ENCODE measurements at places on chromosomes 12 and 14.

DNA sequence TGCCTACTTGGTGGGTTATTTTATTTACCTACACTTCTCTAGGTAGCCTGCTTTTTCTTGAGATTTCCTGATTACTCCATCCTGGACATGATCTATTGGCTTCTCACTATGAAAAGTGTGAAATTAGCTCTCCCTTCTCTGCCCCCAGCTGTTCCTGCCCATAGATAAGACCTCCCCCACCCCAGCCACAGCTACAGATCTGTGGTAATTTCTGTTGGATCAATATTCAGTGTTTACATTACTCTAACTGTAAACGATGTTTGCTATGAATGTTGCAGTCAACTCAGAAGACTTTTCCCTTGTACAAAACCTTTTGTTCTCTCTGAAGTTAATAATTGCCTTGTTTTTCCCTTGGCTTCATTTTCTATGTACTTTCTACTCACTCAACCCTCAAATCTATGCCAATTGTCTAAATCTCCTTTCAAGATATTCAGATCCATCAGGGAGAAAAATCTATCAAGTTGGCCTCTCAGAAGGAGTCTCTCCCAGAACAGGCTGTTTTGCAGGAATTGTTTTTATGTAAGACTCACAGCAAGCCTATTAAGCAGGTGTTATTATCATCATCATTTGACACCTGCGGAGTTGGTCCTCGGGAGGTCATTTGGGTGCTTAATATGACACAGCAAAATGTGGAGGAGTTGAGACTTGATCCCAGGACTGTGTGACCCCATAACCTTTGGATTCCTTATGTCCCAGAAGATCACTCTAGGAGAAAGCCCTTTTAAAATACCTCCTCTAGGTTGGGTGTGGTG is 227.4 kb downstream of the SUDS3 start:
- DNase-seq = no peak

DNA sequence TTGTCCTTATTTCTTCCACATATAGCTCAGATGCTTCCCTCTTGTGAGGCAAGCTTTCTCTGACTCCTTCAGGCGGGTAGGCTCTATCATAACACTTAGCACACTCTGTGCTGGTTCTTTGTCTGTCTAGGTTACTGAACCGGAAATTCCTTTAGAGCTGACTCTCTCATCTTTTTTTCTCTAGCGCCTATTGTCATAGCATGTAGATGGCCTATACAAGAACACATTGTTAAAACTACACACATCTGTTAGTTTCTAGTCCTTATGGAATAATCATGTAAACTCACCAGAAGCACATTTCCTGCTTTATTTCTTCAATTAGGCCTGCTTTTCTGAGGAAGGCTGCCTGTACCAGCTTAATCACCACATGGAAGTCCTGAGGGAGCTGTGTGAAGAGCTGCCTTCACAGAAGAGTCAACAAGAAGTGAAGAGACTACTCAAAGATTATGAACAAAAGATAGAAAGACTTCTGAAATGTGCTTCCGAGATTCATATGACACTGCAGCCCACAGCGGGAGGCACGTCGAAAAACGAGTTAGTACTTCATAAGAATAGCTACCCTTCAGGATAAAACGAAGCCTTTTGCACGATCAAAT is 143.9 kb downstream of the SYNE2 start:
- DNase-seq = no peak

DNA sequence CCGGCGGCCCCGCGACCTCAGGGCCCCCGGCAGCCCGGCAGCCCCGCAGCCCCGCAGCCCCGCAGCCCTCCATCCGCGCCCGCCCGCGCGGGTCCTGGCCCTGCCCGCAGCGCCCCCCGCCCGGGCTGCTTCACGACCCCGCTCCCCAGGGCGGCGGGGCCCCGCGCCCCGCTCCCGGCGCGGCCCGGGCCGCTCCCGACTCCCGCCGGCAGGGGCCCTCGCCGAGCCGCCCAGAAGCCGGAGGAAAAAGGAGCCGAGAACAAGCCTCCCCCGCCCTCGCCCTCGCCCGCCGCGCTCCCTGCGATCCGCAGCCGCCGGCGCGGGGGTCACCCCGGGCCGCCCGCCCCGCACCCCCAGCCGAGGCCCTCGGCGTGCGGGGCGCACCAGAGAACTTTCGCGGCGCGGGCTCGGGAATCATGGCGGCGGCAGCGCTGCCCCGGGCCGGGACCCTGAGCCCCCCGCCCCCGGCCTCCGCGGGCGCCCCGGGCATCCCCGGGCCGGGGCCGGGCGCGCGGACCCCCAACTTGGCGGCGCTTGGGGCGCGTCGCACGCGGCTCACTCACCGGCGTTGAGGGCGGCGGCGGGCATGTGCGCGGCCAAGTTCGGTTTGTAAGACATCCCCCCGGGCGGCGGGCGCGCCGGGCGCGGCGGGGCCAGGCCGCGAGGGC is 521 bp downstream of the CDK2AP1 start:
- DNase-seq = peak; percentile 68

DNA sequence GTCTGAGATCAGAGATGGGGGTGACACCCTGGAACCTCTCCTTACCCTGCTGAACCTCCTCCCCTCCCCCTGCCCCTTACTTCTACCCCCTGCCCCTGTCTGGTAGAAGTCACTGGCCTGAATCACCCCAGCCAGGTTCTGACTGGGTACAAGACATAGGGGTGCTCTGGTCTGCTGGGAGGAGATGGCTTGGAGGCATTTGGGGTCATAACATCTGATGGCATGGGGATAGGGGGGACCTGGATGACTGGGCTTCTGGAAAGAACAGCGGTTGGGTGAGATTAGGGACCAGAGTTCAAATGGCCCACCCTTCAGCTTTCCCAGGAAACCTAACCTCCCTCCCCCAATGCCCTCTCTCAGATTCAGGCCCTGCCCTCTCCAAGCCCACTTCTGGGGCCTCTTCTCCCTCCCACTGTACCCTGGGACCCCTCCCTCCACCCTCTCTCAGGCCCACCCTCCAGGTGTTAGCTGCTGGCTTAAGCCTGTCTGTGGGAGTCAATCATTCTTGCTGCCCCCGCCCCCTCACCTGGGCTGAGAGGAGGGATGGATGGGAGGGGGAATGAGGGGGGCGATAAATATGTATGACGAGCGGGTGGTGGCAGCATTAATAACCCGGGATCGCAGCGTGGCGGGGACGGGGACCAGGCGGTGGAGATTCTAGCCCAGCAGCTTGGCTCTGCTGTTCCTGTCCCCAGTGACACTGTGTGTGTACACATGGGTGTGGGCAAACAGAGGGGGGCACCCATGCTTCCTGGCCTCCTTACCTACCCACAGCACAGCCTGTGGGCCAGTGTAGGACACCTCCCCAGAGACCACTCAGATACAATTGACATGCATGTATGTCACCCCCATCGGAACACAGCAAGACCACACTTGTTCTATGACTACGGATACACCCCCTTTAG is 5.9 kb downstream of the NXPH4 start:
- DNase-seq = no peak

GRCh38 chr14:103562429-103563225 is at the start of the genes BAG5 and COA8:
BAG5 (minus strand) TSS chr14:103562657; CDS start chr14:103561164, 1,493 bp downstream.
COA8 (plus strand) TSS chr14:103562960; CDS start chr14:103563002, 42 bp downstream.
- peak; percentile 84 for DNase-seq

DNA sequence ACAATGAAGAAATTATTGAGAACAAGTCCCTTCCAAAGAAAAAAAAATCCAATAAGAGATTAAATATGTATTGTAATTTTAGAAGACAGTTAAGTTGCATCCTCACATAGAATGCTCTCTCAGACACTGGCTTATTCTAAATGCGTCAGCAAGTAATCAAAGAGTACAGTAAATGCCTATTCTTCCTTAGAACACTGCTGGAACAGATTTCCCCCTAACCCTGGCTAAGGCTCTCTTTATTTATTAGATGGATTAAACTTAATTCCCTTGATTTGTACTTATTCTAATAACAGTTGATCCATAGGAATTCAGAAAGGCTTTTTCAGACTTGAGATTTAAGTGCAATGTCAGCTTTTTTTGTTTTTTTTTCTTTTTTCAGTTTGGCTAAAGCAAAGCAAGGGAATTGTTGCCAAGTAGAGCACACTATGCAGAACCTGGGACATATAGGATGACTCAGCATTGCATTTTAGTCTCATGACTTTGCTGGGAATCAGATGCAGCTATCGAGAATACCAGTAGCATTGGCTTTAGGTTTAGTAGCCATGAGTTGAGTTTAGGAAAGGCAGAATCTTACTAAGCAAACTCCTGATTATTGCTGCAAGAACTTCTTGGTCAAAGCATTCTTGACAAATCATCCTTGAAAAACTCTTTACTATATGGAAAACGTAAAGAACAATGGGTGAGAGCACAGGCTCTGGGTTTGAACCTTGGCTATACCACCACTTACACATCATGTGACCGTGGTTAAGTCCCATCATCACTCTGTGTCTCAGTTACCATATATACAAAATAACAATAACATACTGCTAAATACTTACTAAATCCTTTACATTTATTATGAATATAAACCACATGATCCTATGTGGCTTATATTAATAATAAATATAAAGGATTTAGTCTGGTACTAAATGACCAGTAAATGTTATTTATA is 26.7 kb downstream of the MED21 start:
- DNase-seq = no peak

GRCh38 chr14:39217214-39217879 is 16.4 kb upstream of the MIA2 start:
- no peak for DNase-seq

- no peak for DNase-seq
Observed at GRCh38 chr14:28088125-28088524, 678.5 kb upstream of the FOXG1 start.

DNA sequence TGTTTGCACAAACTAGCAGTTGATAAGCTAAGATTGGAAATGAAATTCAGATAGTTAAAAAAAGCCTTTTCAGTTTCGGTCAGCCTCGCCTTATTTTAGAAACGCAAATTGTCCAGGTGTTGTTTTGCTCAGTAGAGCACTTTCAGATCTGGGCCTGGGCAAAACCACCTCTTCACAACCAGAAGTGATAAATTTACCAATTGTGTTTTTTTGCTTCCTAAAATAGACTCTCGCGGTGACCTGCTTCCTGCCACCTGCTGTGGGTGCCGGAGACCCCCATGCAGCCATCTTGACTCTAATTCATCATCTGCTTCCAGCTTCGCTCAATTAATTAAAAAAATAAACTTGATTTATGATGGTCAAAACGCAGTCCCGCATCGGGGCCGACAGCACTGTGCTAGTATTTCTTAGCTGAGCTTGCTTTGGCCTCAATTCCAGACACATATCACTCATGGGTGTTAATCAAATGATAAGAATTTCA is 335.6 kb downstream of the TMEM121 start:
- DNase-seq = peak; percentile 38

GRCh38 chr12:67655829-67656228 is 7.3 kb downstream of the DYRK2 start:
- DNase-seq = no peak

- no peak for DNase-seq
Observed at GRCh38 chr12:77060136-77060882, 5.1 kb downstream of the E2F7 start.

GRCh38 chr12:82359115-82359478 is 768 bp downstream of the METTL25 start:
- DNase-seq = no peak

DNA sequence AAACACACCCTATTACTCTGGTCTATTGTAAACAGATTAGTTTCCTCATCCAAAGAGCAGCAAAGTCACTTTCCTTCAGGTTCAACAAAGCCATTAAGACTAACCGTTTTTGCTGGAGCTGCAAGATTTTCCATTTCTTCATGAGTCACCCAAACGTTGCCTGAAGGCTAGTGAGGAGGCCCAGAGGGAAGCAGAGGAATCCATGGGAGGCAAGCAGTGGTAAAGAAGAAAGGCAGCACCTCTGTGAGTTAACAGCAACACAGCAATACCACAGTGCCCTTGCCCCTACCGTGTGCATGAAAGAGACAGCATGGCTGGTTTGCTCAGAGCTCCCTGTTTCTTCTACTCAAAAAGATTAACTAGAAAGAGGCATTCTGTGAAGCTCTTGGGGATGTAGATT is 206.3 kb downstream of the ACSS3 start:
- DNase-seq = no peak

- DNase-seq = no peak
Observed at GRCh38 chr12:91577586-91578539, 395.2 kb upstream of the DCN start.

GRCh38 chr14:75069811-75070145 is 337 bp downstream of the ZC2HC1C start:
- DNase-seq = no peak

GRCh38 chr14:106652494-106652893 is 1126.1 kb downstream of the TMEM121 start:
- no peak for DNase-seq

DNA sequence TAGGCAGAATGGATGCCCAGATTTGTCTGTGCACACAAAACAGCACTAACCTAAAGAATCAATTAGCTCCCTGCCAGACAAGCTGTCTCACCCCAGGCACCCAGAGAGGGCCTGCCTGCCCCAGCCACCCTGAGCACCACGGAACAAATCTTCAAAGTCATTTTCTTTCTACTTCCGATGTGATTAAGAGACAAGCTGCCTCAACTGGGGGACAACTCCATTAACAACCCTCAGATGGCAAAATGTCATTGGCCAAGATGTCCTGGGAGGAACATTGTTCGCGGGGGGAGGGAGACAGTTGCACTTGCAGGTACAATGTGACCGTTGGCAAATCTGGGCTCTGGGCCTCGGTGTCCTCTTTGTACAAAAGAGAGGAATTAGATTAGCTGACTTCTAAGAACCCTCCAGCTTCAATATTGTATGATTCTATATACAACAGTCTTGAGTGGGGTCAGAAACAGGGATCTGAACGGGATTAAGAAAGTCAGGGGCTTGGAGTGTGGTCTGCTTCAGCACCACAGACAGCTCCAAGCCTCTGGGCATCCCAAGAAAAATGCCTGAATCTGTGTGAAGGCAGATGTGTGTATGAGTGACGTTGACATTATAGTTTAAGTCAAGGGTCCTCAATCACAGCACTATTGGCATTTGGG is 42.8 kb upstream of the CMKLR1 start:
- DNase-seq = no peak

DNA sequence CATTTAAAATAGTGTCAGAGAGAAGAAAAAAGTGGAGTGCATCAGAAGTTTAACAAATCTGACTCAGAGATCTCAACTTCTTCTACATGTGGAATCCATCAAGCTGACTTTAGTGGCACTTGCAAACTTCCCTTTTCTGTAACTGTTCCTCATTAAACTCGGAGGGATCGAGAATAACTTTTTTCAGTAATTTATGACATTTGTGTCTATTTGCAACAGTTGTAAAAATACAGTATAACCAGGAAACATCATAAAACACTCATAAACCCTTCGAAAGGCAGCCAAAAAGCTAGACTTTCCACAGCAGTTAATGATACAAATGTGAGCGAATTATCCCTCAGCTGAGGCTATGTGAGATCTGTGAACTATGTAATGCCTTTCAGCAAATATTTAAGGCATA is 1936.8 kb upstream of the SEL1L start:
- no peak for DNase-seq

Data from activated gamma-delta T cell treated with Interleukin-2 at 50 U/mL for 16 hours (primary cell).